ENCODE measurements at places on chromosomes 16 and 17. TPM values are rescaled to one million over a fixed set of nuclear protein-coding genes. Genes with fewer than 3 reads are reported as not detected.
A peak's percentile ranks its signal among the peaks of the same experiment; 100 is the strongest.

- no peak for DNase-seq
Measured at GRCh38 chr16:84652566-84652965, 4.3 kb downstream of the KLHL36 start.

DNA sequence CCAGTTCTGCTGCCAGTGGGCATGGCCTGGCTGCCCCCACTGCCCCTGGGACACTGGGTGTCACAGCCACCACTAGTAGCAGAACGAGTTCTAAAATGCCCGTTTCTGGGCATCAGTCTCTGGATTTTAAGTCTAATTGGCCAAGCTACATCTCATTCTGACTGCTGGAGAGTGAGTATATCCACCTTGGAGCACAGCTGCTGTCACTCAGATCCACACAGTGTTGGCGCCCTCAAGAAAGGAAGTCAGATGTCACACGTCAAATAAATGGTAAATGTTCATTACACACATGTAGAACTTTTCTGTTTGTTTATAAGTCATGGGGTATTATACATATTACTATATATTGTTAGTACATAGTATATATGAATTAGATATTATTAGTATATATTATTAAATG, 19.4 kb downstream of the GNGT2 start:
- peak; percentile 69 for DNase-seq

Gene FOXC2
- not detected for total RNA-seq

Gene TAT
- total RNA-seq: not detected

Gene SENP3
- 96.1 TPM for total RNA-seq

All from Karpas-422 (cell line).